Activated CD4-positive, alpha-beta T cell treated with anti-CD3 and anti-CD28 coated beads, Interleukin-2, amount 50 U/mL, for 24 hours (primary cell): ENCODE measurements at places on chromosomes 11 and 22.

- no peak for DNase-seq
Measured at GRCh38 chr11:107563702-107564101, 1.8 kb downstream of the ALKBH8 start.

DNA sequence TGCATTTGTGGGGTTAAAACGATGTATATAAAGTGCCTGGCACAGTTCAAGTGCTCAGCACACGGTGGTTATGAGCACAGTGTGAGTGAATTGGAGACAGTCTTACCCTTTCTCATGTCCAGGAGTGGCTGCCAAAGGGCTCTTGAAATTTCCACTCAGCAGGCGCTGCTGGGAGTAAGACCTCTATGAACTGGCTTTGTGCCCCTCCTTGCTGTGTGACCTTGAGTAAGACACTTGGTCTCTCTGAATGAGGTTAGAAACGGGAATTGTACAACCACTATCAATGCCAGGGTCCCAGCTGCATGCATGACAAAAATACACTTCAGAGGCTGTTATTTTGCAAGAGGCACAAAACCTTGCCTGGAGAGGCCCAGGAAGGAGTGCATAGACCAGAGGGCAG is 86.6 kb downstream of the TSPAN18 start:
- no peak for DNase-seq

DNA sequence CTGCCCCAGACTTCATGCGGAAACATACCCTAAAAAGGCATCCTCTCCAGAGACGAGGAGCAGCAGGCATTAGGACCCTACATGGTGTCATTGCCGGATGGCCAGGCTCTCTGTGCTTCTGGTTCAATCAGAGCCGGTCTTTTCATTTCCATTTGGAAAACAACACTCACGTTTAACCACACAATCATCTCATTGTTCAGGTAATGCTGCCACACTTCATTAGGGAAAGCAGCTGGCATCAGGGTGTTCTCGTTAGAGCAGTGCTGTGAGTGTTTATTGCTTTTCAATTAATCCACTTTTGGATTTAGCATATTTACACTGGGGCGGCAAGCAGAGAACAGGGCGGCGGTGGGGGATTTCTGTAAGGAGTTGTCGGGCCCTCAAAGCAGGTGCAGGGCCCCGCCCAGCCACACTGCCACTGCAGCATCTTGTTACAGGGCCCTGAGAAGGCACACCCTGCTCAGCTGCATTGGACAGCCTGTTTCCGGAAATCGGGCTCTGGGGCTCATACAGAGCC is 338.6 kb downstream of the SHANK2 start:
- no peak for DNase-seq

DNA sequence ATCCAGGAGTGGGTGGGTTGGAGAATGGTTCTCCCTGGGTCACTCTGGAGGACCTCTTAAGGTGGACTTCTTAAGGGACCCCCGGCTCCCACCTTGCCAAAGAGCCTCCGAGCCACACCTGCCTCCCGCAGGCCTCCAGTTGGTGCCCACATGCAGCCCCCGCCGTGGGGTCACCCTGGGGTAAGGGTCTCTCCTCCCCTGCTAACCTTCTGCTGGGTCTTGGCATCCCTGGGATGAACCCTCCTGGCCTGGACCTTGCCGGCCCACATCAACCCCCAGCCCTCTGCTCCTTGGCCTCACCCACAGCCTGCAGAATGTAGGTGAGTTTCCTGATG is 12.5 kb upstream of the MUC6 start:
- DNase-seq: no peak

DNA sequence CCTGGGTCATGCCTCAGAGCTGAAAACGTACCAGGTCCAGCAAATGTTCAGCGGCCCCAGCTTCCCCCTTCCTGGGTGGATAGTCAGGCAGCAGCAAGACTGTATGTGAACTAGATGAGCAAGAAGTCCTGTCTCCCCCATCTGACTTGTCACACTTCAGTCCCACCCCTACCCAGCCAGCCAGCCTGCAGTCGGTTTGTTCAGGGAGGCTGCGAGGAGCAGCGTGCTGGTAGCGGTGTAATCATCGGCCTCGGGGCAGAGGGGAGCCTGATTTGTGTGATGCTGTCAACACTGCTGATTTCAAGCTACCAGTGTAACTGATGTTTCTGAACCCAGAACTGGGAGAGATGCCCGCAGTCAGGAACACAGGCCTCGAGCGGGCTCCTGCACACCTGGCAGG is 9.6 kb downstream of the TMEM258 start:
- DNase-seq: no peak

GRCh38 chr22:38834215-38834953 is 9.4 kb downstream of the NPTXR start:
- no peak for DNase-seq

GRCh38 chr22:46102752-46103151 is 47.6 kb upstream of the PPARA start:
- DNase-seq: no peak

GRCh38 chr22:44664149-44664548 is 37.9 kb upstream of the PRR5 start:
- no peak for DNase-seq

DNA sequence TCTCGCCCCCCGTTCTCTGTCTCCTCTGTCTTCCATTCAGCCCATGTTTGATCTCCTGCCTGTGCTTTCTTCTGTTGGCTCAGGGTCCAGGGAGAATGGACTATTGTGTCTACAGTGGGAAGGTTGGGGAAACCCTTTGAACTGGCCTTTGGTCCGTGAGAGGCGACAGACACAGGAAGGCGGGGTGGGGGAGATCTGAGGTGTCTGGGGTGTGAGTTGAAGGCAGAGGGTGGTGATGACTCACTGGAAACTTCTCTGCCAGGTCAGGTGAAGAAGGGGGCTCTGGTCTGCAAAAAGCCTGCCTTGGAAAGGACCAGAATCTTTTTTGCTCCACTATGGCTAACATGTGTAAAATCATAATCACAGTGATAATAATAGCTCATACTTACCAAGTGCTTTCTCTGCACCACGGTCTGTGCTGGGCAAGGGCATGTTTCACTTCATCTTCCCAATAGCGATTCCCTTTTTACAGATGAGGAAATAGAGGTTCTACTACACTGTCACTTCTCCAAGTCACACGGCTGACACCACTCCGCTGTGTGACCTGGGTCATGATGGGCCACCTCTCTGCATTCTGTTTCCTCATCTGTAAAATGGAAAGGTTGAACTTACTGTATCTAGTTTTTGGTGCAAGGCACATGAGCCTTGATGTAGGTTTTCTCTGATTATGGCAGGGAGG is 99.8 kb upstream of the ALX4 start:
- DNase-seq: no peak

DNA sequence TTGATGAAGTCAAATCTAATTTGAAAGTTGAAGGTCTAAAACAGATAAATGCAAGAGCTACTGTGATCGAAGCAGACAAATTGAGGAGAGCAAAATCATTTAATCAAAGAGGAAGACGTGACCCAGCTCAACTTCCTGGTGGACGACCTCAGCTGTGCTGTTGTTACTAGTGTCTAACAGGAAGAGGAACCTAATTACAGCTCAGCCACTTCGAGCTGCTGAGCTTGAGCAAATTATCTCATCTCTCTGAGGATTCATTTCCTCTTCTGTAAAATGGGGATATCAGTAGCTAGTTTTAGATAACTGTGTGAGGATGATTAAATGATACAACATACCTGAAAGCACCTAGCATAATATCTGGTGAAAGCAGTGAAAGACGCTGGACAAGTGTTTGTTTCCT is 48.6 kb upstream of the OLFML1 start:
- DNase-seq: no peak

DNA sequence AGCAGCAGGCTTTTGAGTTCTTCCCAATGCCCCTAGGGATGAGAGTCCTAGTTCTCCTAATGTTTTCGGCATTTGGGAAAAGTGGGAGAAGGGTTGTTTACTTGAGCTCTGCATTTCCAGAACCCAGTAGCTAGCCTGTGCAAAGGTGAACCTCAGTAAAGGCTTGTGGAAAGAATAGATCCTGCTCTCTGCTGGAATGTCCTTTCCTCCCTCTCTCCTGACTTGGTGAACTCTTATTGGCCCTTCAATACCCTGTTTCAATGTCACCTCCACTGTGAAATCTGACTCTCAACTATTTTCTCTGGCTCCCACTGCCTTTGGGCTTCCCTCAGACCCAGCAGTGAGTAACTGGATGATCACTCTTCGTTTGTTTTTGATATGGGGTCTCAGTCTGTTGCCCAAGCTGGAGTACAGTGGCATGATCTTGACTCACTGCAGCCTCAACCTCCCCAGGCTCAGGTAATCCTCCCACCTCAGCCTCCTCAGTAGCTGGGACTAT is 2.4 kb upstream of the UVRAG start:
- DNase-seq: no peak

DNA sequence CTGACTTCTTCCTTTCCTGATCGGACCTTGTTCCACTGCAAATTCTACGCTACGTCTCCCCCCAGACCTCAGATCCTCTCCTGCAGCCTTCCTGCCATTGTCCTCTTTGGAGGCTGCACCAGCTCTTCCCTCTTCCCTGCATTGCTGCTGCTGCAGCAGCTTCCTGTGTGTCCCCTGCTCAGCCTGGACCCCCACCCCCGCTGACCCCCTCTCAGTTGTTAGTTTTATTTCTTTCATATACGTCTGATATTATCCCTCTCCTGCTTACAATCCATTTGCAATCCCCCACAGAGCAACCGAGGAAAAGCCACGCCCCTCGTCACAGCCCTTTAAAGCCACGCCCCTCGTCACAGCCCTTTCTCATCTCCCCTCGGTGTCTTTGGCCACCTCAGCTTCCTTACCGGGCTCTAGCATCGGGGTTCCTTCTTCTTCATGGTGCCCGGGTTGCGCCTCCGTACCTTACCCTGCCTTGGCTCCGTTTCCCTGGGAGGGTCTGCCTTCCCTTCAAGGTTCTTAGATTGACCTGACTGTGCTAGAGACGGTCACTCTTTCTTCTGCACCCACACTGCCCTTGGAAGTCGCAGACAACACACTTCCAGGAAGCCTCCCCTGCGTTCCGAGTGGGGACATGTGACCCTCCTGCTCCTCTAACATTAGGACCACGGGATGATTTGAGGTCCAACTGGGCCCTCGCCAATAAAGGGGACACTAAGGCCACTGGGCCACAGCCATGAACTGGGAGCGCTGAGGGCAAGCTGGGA is 4.8 kb downstream of the MRGPRG start:
- DNase-seq: no peak

- DNase-seq: no peak
Measured at GRCh38 chr11:114176321-114176720, 116.8 kb downstream of the ZBTB16 start.

DNA sequence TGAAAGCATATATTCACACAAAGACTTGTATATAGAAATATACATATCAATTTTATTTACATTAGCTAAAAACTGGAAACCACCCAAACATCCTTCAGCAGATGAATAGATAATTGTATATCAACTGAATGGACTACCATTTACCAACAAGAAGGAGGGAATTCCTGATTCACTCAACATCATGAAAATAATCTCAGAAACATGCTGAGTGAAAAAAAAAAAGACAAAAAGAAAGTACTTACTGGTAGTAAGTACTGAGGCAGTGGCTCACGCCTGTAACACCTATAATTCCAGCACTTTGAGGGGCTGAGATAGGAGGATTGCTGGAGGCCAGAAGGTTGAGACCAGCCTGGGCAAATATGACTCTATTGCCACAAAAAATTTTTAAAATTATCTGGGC is 7.4 kb upstream of the IPO7 start:
- DNase-seq: no peak

- DNase-seq: no peak
Measured at GRCh38 chr11:823441-824291, 4.1 kb upstream of the CRACR2B start.

- no peak for DNase-seq
Measured at GRCh38 chr11:111602865-111603610, 789 bp downstream of the SIK2 start.

DNA sequence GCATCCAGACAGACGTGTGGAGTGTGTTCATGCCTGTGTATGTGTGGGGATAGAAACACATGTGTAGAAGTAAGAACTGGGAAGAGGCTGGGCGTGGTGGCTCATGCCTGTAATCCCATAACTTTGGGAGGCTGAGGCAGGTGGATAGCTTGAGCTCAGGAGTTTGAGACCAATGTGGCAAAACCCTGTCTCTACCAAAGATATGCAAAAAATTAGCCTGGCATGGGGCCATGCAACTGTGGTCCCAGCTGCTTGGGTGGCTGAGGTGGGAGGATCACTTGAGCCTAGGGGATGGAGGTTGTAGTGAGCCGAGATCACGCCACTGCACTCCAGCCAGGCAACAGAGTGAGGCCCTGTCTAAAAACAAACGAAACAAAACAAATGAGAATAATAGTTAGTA is 1166.6 kb downstream of the TBC1D22A start:
- no peak for DNase-seq

DNA sequence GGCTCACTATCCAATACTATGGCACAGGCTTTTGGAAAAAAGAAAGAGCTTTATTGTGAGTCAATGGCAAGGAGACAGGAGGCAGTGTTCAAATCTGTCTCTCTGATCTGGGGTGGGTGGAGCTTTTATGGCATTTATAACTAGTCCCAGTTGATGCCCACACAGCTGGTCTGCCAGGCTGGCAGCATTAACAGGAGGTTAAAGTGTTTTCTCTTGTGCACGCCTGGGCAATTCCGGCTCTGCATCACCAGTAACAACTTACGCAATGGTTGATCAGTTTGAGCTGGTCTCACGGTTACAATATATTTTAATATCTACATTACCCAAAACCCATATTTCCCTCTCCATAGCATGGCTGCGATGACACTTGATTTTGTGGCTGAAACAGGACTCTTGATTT is 15.1 kb upstream of the SMIM38 start:
- DNase-seq: no peak

DNA sequence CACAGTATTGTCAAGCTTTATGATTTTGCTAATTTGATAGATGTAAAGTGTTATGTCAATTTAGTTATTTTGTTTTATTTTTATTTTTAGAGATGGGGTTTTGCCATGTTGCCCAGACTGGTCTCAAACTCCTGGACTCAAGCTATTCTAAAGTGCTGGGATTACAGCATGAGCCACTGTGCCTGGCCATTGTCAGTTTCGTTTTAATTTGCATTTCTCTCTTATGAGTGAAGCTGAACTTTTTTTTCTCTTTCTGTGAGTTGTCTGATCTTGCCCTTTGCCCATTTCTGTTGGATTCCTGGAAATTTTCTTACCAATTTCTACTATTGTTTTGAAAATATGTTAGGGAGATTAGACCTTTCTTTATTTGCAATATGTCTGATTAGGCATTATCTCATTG is 15.5 kb downstream of the NEU3 start:
- no peak for DNase-seq

DNA sequence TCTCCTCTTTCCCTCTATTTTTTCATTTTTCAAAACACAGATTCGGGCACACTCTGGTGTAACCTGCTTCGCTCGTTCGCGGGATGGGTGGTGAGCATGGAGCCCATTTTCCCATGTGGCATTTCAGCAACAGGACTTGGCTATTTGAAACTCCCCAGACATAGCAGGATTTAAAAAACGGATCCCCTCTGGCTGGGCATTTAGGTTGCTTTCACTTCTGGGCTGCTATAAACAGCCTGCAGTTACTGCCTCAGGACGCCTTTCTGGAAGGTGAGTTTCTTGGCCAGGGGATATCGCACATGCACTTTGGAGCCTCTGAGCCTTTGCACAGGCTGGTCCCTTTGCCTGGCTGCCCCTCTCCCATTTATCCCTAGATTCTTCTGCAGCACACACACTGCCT is 2.8 kb upstream of the MPPED1 start:
- DNase-seq: no peak
